ENCODE measurements at places on chromosomes 6 and 20.
A peak's percentile ranks its signal among the peaks of the same experiment; 100 is the strongest.

DNA sequence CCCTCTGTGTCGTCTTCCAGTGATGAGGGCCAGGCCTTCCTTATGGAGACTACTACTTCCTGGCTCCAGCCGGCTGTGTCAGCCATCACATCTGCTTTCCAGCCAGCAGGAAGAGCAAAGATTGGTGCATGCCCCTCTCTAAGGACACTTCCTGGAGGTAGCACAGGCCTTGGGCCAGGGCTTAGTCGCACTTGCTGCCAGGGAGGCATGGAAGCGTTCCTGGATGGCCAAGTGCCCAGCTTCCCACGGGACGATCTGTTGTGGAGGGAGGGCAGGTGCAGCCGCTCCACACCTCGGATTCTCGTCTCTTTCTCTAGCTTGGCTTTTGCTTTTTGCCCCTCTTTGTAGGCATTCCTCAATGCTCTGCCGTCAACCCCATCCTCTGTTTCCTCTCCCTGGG lies 11.9 kb downstream of the ERMARD start:
- H3K4me1 ChIP-seq, result no peaks in the 10 kb centered on the region
- H3K36me3 ChIP-seq, result peaks cover 8% of the 10 kb centered on the region
- no peak overlapping the region for H3K27ac ChIP-seq
- H3K27me3 ChIP-seq, result no peaks in the 10 kb centered on the region
- no peak overlapping the region for H3K4me3 ChIP-seq
- DNase-seq, result no peak

GRCh38 chr6:37050045-37050853 lies 44.8 kb downstream of the FGD2 start:
- no peaks in the 10 kb centered on the region for H3K36me3 ChIP-seq
- no peak overlapping the region for H3K27ac ChIP-seq
- H3K4me1 ChIP-seq, result peaks cover 11% of the 10 kb centered on the region
- no peak for DNase-seq

DNA sequence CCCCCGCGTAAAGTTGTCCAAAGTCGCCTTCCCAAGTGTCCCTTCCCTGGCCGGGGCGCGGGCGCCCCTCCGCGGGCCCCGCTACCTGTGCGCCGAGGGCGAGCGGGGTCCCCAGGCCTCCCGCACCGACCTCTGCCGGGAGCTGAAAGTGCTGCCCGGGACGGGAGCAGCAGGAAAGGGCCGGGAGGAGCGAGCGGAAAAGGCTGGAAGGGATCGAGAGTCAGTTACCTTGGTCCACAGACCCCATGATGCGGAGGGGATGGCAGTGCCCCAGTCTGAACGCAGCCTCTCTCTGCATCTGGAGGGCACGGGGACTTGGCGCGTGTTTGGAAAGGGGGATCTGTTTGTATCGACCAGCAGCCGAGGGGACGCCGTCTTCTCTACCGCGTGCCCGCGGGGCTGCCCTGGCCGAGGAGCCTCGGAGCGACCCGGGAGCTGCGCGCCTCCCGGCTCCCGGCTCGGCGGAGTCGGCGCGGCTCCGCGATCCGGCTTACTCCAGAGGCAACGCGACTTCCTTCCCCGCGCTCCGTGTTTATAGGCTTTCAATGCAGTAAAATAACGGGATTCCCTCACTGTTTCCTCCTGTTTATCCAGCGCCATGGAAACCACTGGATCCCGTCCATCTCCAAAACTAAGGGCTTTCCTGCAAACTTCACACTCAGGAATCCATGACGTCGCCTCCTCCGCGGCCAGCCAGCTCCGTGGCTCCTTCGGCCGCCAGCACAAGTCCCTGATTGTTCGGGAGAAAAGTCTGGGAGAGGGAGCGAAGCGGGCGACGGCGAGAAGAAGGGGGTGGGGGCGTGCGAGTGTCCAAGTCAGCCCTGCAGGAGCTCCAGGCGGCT lies 20.0 kb upstream of the NFATC2 start:
- no peaks in the 10 kb centered on the region for H3K4me1 ChIP-seq
- H3K27me3 ChIP-seq, result peaks cover 47% of the 10 kb centered on the region
- no peak for DNase-seq
- no peak overlapping the region for H3K27ac ChIP-seq
- H3K4me3 ChIP-seq, result peak overlapping the region; percentile 61

GRCh38 chr6:27043244-27043643 lies 204.3 kb upstream of the PRSS16 start:
- no peaks in the 10 kb centered on the region for H3K4me1 ChIP-seq
- H3K4me3 ChIP-seq, result no peak overlapping the region
- no peaks in the 10 kb centered on the region for H3K36me3 ChIP-seq

DNA sequence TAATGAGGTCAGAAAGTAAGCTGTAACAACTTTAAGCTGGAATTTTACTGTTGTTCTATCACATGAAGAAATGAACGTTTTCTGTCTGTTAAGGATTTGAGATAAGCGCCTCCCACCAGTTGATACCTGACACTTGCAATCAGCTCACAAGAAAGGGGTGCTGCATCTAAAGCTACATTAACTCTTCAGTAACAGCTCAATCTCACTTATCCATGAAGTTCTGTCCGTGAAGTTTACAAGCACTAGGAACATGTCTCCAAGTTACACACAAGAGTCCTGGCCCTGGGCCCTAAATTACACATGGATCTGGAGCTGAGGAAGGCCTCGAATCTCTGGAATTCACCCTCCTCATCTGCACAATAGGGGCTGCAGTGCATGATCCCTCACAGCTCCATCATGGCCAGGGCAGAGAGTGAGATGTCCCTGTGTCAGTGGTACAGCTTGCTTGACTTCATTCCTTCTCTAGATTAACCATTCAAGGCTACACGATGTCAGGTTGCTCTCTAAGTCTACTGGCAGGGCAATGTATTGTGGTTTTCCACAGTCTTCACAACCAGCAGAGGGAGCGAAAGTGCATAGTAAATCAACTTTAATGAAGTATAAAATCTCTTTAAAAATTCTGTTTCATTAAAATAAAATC lies 182.4 kb upstream of the MCHR2 start:
- no peak for DNase-seq
- no peak overlapping the region for H3K4me3 ChIP-seq
- no peaks in the 10 kb centered on the region for H3K27me3 ChIP-seq
- no peaks in the 10 kb centered on the region for H3K36me3 ChIP-seq
- no peak overlapping the region for H3K27ac ChIP-seq

DNA sequence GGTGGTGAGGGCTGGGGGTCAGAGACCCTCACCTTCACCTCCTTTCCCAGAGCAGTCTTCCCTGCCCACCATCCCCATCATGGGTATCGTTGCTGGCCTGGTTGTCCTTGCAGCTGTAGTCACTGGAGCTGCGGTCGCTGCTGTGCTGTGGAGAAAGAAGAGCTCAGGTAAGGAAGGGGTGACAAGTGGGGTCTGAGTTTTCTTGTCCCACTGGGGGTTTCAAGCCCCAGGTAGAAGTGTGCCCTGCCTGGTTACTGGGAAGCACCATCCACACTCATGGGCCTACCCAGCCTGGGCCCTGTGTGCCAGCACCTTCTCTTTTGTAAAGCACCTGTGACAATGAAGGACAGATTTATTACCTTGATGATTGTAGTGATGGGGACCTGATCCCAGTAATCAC lies 2.1 kb downstream of the HLA-G start:
- H3K27ac ChIP-seq, result no peak overlapping the region
- no peaks in the 10 kb centered on the region for H3K36me3 ChIP-seq
- peaks cover 2% of the 10 kb centered on the region for H3K4me1 ChIP-seq
- no peak overlapping the region for H3K4me3 ChIP-seq

DNA sequence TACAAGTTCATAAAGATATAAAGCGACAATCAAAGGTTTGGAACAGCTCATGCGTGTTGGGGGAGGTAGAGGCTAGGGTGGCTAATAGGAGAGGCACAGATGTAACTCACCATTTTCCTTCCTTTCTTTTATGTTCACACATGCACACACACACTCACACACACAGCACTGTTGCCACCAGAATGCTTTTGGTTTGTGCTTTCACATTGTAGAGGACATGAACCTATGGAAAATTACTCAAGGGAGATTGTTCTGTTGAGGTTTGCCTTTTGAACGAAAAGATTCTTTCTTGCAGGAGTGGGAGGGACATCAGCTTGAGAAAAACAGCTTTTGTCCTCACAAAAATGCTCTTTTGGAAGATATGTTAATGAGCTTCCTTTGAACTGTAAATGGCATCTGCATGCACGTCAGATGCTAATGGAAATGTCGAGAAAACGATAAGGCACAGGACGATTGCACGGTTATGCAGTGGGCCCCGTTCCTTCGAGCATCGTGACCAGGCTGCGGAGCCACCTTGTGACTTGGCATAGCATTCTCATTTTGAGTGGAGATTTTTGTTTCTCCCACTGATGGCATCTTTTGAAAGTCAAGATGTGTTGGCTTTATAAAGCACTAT lies 724.1 kb downstream of the KIF16B start:
- no peak overlapping the region for H3K4me3 ChIP-seq
- peaks cover 4% of the 10 kb centered on the region for H3K4me1 ChIP-seq
- no peak overlapping the region for H3K27ac ChIP-seq
- H3K36me3 ChIP-seq, result no peaks in the 10 kb centered on the region
- DNase-seq, result no peak
- no peaks in the 10 kb centered on the region for H3K27me3 ChIP-seq

GRCh38 chr6:52910091-52910490 lies 593 bp upstream of the GSTA3 start:
- H3K27me3 ChIP-seq, result no peaks in the 10 kb centered on the region
- no peaks in the 10 kb centered on the region for H3K36me3 ChIP-seq
- DNase-seq, result no peak
- H3K4me1 ChIP-seq, result no peaks in the 10 kb centered on the region
- no peak overlapping the region for H3K27ac ChIP-seq
- H3K4me3 ChIP-seq, result no peak overlapping the region

DNA sequence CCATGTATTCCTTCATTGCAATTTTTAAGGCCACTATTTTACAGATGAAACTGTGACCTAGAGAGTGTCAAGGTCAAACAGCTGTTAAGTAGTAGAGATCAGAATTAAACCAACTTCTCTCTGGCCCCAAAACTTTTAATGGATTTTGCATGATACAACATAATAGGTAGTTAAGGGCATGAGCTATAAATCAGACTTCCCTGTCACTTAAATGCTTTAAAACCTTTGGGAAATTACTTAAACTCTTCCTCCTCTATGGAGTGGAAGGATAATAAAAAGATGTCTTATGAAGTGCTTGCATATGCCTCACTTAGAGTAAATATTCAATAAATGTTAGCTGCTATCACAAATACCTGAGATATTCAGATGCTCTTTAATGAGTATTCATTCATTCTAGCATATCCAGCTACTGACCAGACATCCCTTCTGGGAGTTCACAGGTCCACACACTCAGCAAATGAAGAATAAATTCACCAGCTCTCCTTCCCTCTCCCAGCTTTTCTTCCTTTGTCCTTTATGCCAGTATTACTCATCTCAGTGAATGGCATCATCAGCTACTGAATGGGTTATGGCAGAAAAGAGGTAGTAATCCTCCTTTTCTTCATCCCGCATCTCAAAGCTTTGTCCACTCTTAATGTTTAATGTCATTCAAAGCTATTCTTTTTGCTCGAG lies 36.2 kb downstream of the EYA4 start:
- no peak overlapping the region for H3K4me3 ChIP-seq
- H3K4me1 ChIP-seq, result no peaks in the 10 kb centered on the region
- no peak overlapping the region for H3K27ac ChIP-seq
- no peak for DNase-seq
- H3K27me3 ChIP-seq, result no peaks in the 10 kb centered on the region
- H3K36me3 ChIP-seq, result no peaks in the 10 kb centered on the region

- H3K4me1 ChIP-seq, result no peaks in the 10 kb centered on the region
- H3K36me3 ChIP-seq, result no peaks in the 10 kb centered on the region
- H3K27ac ChIP-seq, result no peak overlapping the region
- no peak overlapping the region for H3K4me3 ChIP-seq
- DNase-seq, result no peak
Measured at GRCh38 chr6:159642995-159643394, 50.0 kb downstream of the SOD2 start.

- H3K4me3 ChIP-seq, result no peak overlapping the region
- H3K27ac ChIP-seq, result no peak overlapping the region
- H3K36me3 ChIP-seq, result no peaks in the 10 kb centered on the region
- H3K27me3 ChIP-seq, result no peaks in the 10 kb centered on the region
- DNase-seq, result no peak
- no peaks in the 10 kb centered on the region for H3K4me1 ChIP-seq
Measured at GRCh38 chr6:16388488-16388887, 150.1 kb downstream of the GMPR start.

DNA sequence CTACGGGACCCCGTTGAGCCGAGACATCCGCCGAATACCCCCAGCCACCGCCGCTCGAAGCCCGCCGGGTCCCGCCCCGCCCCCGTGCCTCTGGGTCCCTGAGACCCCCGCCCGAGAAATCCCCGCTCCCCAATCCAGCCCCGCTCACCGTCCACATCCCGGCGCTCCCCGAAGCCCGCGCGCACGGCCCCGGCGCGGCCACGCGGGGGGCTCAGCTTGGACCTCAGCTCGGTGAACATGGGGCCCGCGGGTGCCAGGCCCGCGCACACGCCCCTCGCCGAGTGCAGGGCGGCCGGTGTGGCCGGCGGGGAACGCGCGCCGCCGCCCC lies 249 bp downstream of the SAMD10 start:
- H3K4me1 ChIP-seq, result peaks cover 17% of the 10 kb centered on the region
- no peak overlapping the region for H3K27ac ChIP-seq
- H3K4me3 ChIP-seq, result peak overlapping the region; percentile 89
- no peaks in the 10 kb centered on the region for H3K27me3 ChIP-seq
- H3K36me3 ChIP-seq, result no peaks in the 10 kb centered on the region
- DNase-seq, result no peak

- no peak overlapping the region for H3K27ac ChIP-seq
- no peaks in the 10 kb centered on the region for H3K27me3 ChIP-seq
- no peak for DNase-seq
- no peaks in the 10 kb centered on the region for H3K4me1 ChIP-seq
- H3K36me3 ChIP-seq, result no peaks in the 10 kb centered on the region
Measured at GRCh38 chr6:16470502-16471221, 232.3 kb downstream of the GMPR start.

- H3K4me1 ChIP-seq, result 0 out of 2 replicates have a peak, but pooled peaks cover 2% of the 10 kb centered on the region
- H3K27ac ChIP-seq, result no peak overlapping the region
- H3K4me3 ChIP-seq, result no peak overlapping the region
- H3K27me3 ChIP-seq, result no peaks in the 10 kb centered on the region
Measured at GRCh38 chr20:4840801-4841200, 119.1 kb downstream of the PRND start.

DNA sequence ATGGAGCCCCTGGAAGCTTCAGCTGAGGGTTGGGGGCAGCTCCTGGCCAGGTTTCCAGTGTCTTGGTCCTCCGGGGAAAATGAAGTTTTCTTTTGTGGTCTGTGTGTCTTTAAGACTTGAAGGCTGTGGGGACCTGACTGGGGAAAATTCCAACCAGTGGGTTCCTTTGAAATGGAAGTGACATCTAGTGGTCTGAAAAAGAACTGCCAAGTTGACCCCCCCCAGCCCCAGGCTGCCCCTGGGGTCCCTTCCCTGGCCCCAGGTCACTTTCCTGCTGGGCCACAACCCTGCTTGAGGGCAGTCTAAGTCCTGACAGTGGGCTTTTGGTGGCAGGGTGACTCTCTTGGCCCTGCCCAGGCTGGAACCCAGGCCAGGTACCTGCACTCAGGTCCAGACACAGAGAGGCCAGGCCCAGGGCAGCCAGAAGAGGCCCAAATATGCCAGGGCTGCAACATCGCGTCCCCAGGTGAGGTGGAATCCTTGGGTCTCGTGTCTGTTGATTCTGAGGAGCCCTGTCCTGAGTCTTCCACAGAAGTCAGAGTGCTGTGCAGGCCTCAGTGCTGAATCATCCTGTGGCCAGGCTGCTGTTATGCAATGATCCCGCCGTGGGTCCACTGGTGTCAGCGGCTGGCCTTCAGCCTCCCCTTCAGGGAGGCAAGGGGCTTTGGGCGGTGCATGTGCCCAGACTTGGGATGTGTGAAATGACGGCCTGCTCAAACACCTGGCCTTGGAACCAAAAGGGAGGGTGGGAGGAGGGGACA lies 68.4 kb downstream of the VEGFA start:
- no peak overlapping the region for H3K27ac ChIP-seq
- H3K36me3 ChIP-seq, result no peaks in the 10 kb centered on the region
- H3K4me1 ChIP-seq, result no peaks in the 10 kb centered on the region

Data from H1 (cell line).